Osteocyte (in vitro differentiated cells): ENCODE measurements at places on chromosomes 7 and 10. TPM values are rescaled to one million over a fixed set of nuclear protein-coding genes. Genes with fewer than 3 reads are reported as not detected.

GRCh38 chr10:101493782-101494281, 94.2 kb downstream of the POLL start:
- DNase-seq, result no peak

- no peak for DNase-seq
Observed at GRCh38 chr7:90645784-90646183, 49.7 kb downstream of the CDK14 start.

DNA sequence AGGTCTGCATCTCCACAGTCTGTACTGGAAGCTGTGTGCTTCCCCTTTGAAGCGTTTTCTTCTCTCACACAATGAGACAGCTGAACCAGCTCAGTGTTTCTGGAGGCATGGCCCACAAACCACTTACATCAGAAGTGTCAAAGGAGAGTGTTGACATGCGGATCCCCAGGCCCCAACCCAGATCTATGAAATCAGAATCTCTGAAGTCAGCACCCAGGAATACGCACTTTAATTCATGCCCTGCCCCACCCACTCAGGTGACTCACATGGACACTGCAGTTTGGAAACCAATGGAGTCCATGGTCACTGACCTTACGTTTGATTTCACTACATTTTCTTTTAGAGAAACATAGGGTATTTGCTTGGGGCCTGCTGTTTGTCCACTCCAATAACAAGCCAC, 19.0 kb downstream of the TLL2 start:
- no peak for DNase-seq

DNA sequence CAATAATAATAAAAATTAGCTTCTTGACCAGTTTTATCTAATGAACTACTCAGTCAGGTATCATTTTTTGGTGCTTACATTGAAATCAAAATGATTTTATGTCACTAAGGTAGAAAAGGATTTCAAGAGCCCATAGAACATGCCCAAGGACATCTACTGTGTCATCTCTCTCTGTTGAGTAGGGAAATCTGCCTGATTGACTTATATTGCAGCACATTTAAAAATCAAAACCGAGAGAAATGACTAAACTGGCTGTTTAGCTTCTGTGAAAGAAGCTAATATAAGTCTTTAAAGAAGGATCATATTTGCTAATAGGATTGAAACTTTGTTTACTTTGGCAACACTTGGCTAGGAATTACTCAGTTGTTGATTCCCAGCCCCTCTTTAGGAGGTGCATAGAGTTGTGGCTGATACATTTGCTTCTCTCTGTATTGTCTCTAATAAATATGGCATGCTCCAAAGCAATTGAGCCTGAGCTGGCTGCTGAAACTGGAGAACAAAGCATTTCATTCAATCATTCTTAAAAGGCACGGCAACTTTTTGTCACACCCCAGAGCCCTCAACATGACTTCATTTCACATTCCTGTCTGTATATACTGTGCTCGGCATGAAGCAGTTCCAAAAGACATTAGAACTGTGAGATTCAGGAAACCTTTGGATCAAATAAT, 1096.9 kb upstream of the POT1 start:
- DNase-seq, result no peak

- no peak for DNase-seq
Observed at GRCh38 chr7:74309181-74309580, 20.0 kb downstream of the CLIP2 start.

DNA sequence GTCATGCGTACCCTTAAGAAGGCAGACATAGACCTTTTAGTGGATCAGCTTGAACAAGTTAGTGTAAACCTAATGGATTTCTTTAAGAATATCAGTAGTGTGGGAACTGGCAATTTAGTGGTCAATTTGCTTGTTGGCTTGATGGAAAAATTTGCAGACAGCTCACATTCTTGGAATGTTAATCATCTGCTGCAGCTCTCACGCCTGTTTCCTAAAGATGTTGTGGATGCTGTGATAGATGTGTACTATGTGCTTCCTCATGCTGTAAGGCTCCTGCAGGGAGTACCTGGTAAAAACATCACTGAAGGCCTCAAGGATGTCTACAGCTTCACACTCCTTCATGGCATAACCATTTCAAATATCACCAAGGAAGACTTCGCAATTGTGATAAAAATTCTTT, 103.4 kb downstream of the ABCA13 start:
- DNase-seq, result no peak

HNRNPA2B1 gene
- 484 and 495 TPM in 2 replicates for total RNA-seq

DNA sequence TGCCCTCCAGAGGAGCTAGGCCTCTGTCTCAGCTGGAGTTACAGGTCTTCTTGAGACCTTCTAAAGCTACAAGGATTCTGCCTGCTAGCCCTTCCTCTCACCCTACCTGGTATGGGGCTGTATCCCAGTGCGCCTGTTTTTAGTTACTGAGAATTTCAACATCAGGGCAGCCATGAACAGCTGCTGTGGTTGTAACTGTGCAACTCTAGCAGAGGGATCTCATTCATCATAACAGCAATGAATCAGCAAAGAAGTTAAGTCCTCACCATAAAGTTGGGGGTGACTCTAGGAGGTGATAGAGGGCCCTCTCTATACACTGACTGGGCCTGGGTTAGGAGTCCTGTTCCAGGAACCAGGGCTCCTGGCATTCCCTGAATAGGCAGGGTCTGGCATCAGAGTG, 14.0 kb upstream of the CDH23 start:
- no peak for DNase-seq

DNA sequence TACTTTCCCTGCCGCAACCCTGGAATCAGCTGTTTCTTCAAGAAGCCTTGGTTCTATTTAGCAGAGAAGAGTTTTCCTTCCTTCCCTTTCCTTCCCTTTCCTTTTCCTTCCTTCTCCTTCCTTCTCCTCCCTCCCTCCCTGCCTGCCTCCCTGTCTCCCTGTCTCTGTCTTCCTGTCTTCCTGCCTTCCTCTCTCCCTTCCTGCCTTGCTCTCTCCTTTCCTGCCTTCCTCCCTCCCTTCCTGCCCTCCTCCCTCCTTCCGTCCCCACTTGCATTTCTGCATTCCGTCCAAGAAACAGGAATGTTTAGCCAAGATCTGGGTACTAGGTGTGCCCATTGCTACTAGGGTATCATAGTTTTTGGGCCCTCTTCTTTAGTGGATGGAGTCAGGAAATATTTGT, 21.9 kb downstream of the SND1 start:
- DNase-seq, result no peak

DNA sequence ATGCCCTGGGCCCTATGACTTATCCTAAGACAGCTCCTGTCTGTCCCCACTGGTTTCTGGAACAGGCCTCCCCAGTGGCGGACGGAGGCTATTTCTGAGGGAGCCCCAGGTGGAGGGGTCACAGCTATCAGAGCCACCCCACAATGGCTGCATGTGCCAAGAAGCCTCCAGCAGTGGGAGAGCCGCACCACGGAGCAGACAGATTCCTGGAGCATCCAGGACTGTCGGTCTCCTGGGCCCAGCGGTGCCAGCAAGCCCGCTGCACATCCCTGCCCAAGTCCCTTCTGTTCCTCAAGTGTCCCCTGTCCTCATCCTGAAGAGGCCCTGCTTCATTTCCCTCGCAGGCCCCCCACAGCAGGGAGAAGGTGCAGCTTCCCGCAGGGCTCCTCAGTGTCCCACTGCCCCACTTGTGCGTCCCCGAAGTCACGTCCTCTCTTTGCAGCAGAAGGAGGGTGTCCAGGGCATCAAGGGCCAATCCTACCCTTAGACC, 193.0 kb upstream of the SHH start:
- DNase-seq, result peak; percentile 77

UTF1 gene
- not detected in 2 replicates for total RNA-seq

GRCh38 chr7:78638364-78638763, 815.1 kb downstream of the MAGI2 start:
- DNase-seq, result no peak

DNA sequence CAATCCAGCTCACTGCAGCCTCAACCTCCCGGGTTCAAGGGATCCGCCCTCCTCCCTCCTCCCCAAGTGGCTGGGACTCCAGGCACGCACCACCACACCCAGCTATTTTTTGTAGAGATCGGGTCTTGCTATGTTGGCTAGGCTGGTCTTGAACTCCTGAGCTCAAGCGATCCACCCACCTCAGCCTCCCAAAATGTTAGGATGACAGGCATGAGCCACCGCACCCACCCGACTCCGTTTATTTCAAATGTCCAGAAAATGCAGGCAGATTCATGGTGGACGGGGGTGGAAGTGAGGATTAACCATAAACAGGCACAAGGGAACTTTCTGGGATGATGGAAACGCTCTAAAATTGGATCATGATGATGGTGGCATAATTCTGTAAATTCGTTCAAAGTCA, 84.5 kb upstream of the DNAAF5 start:
- no peak for DNase-seq

DNA sequence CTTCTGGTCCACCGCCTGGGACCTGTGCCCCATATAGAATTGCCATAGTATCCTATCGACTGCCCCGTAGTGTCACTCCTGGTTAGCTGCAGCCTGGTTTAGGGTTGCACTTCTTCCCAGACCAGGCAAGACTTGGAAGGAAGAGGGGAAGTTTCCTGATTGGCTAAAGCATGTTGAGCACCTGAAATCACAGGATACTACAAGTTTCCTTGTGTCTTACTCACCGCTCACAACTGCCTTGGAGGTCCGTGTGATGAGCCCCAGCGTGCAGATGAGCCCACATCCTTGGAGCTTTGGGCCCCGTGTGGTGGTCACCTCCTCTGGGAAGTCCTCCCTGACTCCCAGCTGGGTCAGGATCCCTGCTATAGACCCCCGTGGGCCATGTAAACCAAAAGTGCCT, 73.9 kb upstream of the GTF2I start:
- no peak for DNase-seq

DNA sequence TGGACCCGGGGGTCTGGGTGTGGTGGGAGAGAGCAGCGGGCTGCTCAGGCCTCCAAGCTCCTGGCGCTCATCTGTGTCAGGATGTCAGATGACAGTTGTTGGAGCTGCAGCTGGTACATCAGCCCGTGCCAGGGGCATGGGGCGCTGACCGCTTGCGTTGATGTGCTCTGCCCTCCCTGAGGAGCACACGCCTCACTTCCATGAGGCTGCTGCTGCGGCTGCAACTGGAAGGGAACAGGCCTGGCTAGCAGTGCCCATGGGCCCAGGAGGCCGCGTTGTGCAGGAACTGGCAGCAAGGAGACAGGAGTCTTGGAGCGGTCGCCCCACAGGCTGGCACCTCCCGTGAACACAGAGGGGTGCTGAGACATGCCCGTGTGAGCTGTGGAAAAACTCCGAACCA, 361.3 kb upstream of the MKI67 start:
- no peak for DNase-seq

DNA sequence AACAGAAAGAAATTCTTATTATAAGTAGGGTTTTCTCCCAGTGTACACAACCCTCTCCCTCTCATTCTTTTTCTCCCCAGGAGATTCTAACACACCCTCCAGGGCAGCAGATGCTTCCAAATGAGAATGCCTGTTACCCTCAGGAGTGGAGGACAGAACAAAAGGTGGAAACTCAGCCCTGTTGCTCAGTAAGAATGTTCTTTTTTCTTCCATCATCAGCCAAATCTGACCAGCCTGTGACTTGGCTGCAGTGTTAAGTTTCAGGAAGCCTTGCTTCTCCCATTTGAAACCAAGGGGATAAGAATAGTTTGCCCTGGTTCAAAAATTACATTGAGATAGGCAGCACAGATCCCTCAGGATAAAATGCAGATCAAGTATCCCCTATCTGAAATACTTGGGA, 77.5 kb upstream of the EEPD1 start:
- DNase-seq, result no peak

ADAM8 gene
- 2.9 and 6.0 TPM in 2 replicates for total RNA-seq

ICA1 gene
- 1.7 and 2.2 TPM in 2 replicates for total RNA-seq

GRCh38 chr10:53357587-53357986, 585.0 kb upstream of the MBL2 start:
- DNase-seq, result no peak

CYP3A7 gene
- not detected in 2 replicates for total RNA-seq

GRCh38 chr10:24383681-24384106, 174.8 kb downstream of the KIAA1217 start:
- peak; percentile 89 for DNase-seq

GRCh38 chr10:8311526-8312070, 257.1 kb downstream of the GATA3 start:
- no peak for DNase-seq

GRCh38 chr10:3782451-3783315, 2.3 kb downstream of the KLF6 start:
- DNase-seq, result no peak

DNA sequence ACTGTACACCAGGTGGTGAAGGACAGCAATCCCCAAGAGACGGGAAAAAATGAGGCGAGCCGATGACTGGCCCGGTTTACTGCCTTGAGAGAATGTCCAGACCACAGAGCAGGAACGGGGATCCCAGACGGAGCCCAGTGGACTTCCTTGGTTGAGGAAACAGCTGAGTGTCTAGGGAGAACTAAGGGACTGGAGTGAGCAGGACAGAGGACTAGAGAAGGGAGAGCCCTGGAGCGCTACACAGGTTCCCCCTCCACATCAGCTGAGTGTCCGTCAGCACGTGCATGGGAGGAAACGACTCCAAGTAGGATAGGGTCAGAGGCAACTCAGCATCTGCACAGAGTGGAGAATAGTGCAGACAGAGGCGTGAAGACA, 7.1 kb upstream of the WDR86 start:
- no peak for DNase-seq

PRLHR gene
- total RNA-seq, result not detected in 2 replicates

DNA sequence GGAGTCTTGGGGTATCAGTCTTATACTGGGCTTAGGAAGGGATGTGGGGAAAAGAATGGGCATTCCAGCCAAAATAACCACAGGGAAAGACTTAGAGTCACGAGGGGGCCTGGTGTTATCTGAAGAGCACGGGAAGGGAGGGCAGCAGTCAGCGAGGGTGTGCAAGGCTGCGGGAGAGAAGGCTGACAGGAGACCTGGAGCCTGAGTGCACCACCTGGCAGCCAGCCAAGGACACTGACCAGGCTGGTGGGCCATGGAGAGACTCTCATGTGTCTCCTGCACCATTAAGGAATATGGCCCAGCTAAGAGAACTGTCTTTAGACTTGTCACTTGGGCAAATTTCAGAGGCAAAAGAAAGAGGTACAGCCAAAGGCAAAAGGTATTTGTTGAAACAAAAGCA, 69.6 kb downstream of the PKD1L1 start:
- peak; percentile 65 for DNase-seq

DNA sequence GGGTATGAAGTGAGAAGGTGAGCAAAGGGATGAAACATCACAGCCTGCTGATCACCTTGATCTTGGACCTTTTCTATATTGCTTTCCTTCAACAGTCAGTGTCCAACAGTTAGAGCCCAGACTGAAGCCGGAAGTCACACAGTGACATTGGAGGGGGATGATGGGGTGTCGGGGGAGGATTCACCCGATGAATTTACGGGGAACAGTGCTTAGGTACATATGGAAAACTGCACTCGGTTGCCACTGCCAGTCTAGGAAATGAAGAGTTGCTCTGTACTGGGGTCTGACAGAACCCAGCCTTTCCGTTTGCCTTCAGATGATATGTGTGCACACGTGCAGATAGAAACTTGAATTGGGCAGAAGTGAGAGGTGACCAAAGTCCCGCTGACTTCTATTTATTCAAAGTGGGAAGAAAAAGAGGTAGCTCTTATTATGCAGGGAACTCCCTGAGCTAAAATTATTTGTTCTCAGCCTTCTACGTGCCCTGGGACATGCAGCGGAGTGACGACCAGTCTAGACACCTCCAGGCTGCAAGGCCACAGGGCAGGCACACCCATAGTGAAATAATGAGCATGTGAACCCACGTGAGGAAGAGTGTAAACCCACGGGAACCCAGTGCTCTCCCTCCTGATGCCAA, 107.2 kb upstream of the INHBA start:
- DNase-seq, result no peak

- DNase-seq, result no peak
Observed at GRCh38 chr7:127514499-127514898, 70.9 kb downstream of the GCC1 start.
